ENCODE measurements at places on chromosomes 7 and 10. TPM values are rescaled to one million over a fixed set of nuclear protein-coding genes. Genes with fewer than 3 reads are reported as not detected.
A peak's percentile ranks its signal among the peaks of the same experiment; 100 is the strongest.

GNGT1 gene
- not detected for total RNA-seq

TRIM73 gene
- total RNA-seq: 0.12 TPM

GRCh38 chr7:151630358-151630757 is 110.7 kb upstream of the RHEB start:
- DNase-seq: no peak

DNA sequence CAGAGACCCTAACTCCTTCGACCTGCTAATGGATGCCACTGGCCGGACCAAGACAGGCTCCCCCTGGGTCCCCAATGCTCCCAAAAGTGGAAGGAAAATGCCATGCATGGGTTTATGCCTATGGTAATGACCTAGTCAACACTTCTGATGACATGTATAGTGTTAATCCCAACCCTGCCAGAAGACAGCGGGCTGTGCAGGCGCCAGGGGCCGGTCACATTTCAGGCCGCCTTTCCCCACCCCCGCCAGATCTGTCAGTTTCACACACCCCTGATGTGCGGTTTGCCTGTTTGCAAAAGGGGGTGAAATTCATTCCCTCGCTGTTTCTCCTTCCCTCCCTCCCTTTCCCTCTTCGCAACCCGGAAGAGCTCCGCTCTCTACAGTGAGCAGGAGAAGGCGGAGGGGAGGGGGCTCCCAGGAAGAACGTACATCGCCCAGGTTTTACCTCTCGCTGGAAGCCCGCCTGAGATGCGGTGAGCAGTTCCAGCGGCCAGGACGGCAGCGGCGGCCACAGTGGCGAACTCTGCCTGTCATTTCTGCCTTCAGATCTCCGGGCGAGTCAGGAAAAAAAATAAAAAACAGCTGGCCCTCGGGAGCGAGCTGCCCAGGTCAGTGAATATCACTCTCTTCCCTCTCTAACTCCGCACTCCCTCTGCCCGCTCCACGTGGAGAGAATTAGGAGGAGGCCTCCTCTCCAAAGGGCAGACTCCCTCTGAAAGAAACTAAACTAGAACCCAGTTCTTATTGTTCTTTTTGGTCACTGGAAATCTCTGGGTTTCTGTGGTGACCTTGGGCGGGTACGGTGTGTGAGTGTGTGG is 9.4 kb upstream of the GATA3 start:
- DNase-seq: peak; percentile 24

- no peak for DNase-seq
Measured at GRCh38 chr10:3784510-3785250, at the start of gene KLF6. Gene KLF6 (minus strand): TSS chr10:3785209. CDS start chr10:3785014, 195 bp downstream.

DNA sequence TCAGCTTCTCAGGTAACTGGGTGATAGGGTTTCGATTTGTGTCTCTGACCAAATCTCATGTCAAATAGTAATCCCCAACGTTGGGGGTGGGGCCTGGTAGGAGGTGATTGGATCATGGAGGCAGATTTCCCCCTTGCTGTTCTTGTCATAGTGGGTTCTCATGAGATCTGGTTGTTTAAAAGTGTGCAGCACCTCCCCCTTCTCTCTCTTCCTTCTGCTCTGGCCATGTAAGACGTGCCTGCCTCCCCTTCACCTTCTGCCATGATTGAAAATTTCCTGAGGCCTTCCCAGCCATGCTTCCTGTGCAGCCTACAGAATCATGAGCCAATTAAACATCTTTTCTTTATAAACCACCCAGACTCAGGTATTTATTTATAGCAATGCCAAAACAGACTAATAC is 21.9 kb upstream of the SMURF1 start:
- DNase-seq: no peak

DNA sequence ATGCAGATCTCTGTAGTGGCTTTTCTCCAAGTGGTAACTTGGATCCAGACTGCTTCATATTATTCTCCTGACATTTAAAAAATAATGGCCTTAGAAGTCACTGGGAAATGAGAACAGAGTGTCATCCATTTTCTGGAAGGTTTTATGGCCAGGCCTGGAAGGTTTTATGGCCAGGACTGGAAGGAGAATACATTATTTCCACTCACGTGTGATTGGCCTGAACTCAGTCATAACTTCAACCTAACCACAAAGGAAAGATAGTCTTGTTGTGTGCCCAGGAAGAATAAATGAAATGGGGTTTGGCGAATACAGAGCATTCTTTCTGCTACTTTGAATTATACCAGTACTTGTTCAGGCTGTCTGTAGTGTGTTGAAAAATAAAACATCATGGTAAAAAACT is 360.9 kb downstream of the GPAM start:
- DNase-seq: no peak
